ENCODE measurements at places on chromosomes 5 and 9.

- H3K4me1 ChIP-seq, result no peaks in the 10 kb centered on the region
- DNase-seq, result no peak
- H3K36me3 ChIP-seq, result no peaks in the 10 kb centered on the region
- H3K4me3 ChIP-seq, result no peak overlapping the region
- no peak overlapping the region for H3K27ac ChIP-seq
Observed at GRCh38 chr5:30596495-30597064, 596.9 kb upstream of the CDH6 start.

DNA sequence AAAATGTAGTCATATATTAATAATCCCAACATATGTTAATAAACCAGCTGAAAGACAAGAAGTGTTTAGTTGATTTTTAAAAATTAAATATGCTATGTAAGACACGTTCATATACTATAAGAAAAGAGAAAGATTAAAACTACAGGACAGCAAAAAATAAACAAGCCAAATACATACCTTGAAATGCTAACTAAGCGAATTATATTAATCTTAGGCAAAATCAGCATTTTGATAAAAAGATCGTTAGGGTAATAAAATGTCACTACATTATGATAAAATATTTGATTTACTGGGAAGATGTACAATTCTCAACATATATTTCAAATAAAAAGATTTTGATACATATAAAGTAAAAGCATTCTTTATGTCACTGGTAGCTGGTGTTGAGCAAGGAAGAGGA, 938.3 kb downstream of the PTPRD start:
- no peaks in the 10 kb centered on the region for H3K27me3 ChIP-seq
- no peaks in the 10 kb centered on the region for H3K4me1 ChIP-seq
- H3K27ac ChIP-seq, result no peak overlapping the region
- no peak for DNase-seq
- H3K36me3 ChIP-seq, result no peaks in the 10 kb centered on the region

DNA sequence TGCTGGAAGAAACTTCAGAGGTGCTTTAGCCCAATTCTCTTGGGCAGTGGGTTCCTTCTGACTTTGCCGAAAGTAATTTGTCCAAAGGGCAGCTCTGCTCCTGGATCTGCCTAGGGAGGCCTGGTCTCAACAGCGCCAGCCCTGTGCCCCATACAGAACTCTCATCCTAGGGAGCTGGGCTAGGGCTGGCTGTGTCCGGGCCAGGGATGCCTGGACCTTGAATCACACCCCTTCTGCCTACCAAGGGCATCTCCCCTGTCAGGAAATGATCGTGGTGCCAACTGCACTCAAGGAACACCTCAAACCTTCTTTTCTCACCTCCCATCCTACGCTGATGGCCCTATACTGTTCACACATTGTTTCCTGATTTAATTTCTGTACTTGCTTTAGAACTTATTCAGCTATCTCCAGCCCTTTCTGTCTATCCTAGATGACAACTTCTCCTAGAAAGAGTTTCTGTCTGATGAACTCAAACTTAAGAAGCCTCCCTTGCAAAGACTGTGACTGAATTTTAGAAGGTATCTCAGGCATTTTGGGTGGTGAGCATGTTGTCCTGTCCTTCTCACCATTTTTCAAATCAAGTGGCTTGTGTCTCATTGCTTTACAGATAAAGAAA, 37.4 kb upstream of the NFIB start:
- no peak for DNase-seq
- H3K4me3 ChIP-seq, result no peak overlapping the region
- H3K27me3 ChIP-seq, result no peaks in the 10 kb centered on the region
- no peaks in the 10 kb centered on the region for H3K36me3 ChIP-seq

DNA sequence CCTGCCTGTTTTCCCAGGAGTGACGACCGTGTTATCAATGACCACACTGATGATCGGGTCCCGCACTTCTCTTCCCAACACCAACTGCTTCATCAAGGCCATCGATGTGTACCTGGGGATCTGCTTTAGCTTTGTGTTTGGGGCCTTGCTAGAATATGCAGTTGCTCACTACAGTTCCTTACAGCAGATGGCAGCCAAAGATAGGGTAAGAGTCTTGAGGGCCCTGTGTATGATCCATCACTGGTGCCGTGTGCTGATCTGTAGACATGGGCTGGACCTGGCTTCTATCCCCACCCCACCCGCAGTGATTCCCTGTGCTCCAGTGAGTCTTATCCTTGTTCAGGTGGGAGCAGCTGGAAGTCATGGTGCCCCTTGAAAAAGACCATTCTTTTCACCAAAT, 26.0 kb downstream of the GABRP start:
- H3K27ac ChIP-seq, result no peak overlapping the region
- H3K4me3 ChIP-seq, result no peak overlapping the region
- H3K4me1 ChIP-seq, result no peaks in the 10 kb centered on the region
- H3K36me3 ChIP-seq, result no peaks in the 10 kb centered on the region

All from HCT116 (cell line).